ENCODE measurements at places on chromosomes 2 and 18. TPM values are rescaled to one million over a fixed set of nuclear protein-coding genes. Genes with fewer than 3 reads are reported as not detected.

GRCh38 chr2:6885968-6886367 is 8.4 kb downstream of the RSAD2 start:
- DNase-seq, result no peak

- DNase-seq, result no peak
These were observed 352.7 kb downstream of the CDH2 start for GRCh38 chr18:27824275-27824674.

DNA sequence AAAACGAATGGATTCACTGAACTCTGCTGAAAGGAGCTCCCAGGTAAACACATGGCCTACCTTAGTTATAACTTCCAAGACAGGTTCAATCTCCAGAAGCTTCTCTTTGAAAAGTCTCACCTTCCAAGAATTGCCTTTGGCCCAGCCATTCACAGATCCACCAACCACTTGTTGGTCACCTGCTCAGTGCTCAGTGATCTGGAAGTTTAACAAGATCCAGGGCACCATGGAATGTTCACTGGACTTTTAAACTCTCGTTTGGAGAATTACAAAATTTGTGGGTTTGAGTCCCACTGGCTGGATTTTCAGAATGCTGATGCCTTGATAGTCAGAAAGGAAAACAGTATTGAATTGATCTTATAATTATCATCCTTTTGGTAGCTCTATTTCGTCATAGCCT is 9.4 kb downstream of the GPR39 start:
- DNase-seq, result no peak

DNA sequence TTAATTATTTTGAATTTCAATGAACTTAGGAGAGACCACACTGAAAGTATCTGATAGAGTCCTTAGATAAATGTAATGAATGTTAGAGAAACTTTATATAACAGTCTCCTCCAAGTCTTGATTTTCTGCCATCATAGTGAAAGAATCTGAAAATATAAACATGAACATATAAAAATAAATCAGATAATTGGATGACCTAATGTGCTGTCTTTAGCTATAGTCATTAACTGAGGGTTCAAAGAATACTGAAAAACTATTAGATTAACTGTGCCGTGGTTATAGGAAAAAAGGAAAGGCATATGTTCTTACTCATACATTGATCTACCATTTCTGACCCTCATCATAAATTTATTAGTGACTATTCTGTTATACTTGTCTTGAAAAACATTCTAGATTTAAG is 47.0 kb upstream of the SPAG16 start:
- DNase-seq, result no peak

GRCh38 chr2:201890453-201890852 is 84.1 kb downstream of the CDK15 start:
- no peak for DNase-seq

GRCh38 chr2:27735263-27735904 is 36.1 kb upstream of the MRPL33 start:
- DNase-seq, result no peak

DNA sequence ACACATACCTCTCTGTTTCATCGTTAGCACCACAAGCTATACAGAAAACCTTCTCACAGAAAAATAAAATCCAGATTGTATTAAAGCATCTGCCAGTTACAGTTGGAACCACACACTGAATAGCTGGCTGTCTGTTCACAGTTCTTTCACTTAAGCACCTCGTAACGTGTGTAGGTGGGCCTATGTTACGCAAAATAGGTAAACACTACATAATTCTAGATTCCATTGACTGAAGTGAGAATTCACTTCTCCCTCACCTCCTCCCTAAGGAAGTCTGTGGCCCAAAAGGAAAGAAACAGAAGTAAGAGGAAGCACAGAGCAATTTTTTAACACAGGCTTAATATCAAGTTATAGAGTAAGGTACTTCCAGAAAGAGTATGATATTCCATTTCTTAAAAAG is 24.9 kb downstream of the PELI1 start:
- no peak for DNase-seq

GRCh38 chr2:165586019-165586418 is 116.5 kb downstream of the CSRNP3 start:
- DNase-seq, result no peak

DNA sequence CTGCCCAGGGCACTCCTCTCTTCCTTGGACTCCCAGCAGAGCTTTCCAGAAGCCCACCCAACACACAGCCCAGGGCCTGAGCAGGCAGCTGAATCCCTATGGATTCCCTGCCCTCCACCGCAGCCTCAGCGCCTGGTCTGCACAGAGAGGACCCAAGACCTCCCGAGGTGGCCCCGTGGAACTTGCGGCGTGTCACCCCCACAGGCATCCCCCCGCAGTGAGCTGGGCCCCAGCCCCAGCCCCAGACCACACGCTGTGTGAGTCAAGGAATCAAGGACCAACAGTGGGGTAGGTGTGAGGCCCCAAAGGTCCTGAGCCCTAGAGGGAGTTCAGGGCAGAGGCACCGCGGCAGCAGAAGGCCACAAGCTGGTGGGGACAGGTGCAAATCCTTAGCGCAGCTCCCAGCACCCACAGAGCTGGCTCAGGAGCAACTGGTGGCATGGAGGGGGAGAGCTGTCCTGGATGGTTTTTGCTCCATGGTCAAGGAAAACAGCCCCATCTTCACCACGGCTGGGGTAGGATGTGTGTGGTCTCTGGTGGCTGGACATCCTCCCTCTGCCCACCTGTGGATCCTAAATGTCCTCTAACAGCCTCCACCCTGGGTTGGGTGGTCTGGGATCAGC is 8.5 kb downstream of the HS6ST1 start:
- no peak for DNase-seq

- DNase-seq, result no peak
These were observed 7.0 kb upstream of the BMP10 start for GRCh38 chr2:68878071-68878711.

- DNase-seq, result no peak
These were observed 26.6 kb downstream of the CROCC2 start for GRCh38 chr2:240932724-240933047.

- DNase-seq, result no peak
These were observed 22.2 kb downstream of the XRCC5 start for GRCh38 chr2:216131175-216131926.

DNA sequence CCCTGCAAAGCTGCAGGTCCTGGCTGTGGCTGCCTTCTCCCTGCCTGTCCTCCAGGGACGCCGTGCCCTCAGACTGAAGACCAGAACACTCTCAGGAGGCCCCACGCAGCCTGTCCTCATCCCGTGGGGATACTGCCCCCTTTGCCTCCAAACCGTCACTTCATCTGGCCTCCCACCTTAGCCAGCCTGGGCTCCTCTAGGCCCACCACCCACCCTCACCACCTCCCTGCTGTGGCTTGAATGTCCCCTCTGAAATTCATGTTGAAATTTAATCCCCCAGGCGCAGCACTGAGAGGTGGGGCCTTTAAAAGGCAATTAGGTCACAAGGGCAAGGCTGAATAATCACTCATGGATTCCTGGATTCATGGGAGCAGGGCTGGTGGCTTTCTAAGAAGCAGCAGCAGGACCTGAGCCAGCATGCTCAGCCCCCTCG is 198.2 kb downstream of the SEPTIN10 start:
- DNase-seq, result no peak

DNA sequence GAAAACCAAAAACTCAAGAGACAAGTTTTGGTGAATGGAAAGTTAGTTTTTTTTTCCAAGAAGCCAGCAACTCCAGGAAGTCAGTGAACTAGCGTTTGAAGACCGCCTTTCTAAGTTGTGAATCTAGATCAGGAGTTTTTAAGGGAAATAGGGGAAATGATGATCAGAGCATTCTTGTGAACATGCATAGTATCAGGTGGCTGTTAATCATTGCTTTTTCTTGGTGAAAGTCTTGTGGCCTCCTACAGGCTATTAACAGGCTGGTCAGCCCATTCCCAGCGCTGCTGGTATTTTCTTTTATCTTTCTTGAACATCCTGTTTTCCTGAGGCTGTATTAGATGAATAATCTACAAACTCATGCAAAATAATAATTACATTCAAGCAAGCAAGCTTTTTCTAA is 155.8 kb downstream of the PTPRM start:
- DNase-seq, result no peak

GRHL1 gene
- 7.3 TPM for polyA plus RNA-seq

TLX2 gene
- polyA plus RNA-seq, result not detected

GRB14 gene
- 2.4 TPM for polyA plus RNA-seq

SOX11 gene
- 23.0 TPM for polyA plus RNA-seq

FHL2 gene
- polyA plus RNA-seq, result 31.7 TPM

SLC5A6 gene
- 48.4 TPM for polyA plus RNA-seq
